GM13977 (cell line): ENCODE measurements at places on chromosomes 3 and 15.

DNA sequence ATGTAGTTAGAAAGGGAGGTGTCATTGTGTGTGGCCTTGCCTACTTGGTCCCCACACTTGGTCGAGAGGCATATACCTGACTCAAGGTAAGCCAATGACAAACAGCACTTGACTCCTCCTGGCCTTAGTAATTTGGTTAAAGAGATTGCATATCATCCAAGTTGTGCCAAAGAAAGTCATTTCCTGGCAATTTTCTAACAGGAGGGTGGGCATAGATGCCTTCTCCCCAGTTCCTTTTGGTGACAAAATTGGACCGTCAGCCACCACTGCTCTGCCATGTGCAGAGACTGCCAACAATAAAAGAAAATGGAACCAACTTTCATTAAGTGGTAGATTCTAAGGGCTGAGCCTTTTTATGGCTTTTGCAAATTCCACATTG, 7.9 kb upstream of the LEKR1 start:
- no peak for DNase-seq

DNA sequence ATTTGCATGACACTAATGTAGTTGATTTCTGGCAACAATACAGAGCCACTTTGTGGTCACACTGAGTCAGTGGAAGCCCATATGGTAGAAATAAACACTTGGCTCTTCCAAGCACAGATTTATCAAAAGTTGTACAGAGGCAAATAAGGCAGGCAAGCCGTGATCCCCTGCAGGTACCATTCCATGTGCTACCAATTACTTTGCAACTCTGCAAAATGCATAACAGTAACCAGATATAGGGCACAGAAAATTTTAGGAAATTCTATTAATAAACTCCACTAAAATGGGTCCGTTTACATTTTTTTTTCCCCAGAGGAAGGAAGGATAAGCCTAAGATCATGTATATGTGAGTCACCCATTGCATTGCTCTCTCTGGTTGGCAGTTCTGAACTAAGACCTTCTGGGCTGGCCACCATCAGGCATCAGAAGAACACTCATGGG, 103.1 kb upstream of the PTX3 start:
- DNase-seq, result no peak

- no peak for DNase-seq
Measured at GRCh38 chr3:142878649-142879300, 10.1 kb downstream of the PCOLCE2 start.

- DNase-seq, result no peak
Measured at GRCh38 chr3:126394179-126394976, at the start of gene CFAP100. CFAP100 (plus strand) TSS chr3:126394909; CDS start chr3:126396001, 1,092 bp downstream.

DNA sequence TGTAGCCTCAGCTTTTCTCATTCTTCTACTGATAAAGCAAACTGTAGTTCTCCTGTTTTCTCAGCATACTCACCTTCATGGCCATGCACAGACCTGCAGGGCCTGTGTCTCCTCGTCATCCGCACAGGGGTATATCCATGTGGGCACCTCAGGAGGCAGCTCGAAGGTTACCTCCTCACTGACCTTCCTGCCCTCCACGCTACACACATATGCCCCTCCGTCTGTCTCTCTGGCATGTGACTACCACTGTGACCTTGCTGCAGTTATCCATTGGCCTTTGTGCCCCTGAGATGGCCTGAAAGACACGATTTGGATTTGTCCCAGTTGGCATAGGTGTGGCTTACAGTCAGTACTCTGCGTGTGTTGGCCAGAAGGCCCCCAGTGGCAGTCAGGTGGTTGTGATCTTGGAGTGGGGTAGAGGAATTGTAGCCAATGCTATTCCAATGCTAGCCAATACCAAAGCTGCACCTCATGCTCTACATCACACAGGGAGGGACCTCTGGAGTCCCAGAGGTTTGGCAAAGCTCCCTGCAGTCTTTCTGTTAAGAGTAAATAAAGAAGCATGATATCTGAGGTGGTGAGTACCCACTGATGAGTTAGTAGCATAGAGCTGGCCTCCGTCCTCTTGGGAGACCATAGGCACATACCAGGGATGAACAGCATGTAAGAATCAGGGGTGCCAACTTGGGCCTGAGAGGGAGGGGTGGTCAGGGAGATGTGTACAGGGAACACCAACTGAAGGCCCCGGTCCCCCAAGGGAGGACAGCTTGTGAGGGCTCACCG, 143.4 kb downstream of the EEFSEC start:
- no peak for DNase-seq

DNA sequence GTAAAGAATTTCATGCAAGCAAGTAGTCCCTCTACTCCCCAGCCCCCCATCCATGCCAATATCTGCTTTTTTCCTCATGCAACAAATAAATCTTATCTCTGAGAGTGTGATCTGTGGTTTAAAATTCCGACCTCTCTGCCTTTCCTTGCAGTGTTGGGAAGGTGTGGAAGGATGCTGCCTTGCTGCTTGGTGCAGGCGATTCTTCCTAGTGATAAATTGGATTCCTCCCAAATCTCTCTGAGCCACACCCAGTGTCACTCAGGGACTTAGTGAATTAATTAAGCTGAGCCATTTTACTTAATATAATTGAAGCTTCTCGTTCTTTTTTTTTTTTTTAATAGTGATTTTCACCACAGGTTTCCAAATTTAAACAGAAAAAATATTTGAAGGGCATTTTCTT, 3.4 kb downstream of the GAP43 start:
- DNase-seq, result no peak

- DNase-seq, result no peak
Measured at GRCh38 chr15:69841113-69841828, 256.4 kb downstream of the TLE3 start.

DNA sequence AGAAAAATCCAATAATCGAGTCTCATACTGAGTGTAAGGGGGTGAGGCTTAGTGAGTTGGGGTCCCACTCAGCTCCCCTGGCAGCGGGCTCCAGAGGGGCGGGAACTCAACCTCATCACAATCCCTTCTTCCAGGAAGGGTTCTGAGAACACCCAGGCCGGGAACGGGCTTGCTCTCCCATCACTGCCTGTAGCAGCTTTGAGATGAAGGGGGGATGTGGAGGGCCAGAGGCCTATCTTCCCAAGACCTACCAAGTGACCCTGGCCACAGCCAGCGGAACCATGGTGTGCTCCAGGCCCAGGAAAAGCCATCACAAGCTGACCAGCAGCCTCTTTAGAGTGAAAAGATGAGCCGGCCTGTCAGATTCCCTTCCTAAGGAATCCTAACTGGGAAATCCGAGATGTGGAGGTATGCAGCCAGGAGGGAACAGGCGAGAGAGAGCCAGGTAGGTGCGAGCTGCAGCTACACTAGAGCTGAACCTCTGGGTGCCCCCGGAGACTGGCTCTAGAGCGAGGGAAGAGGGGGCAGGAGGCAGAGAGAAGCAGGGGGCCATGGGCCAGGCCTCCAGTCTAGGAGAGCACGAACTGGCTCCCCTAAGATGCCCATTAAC, 18.5 kb downstream of the GRAMD2A start:
- no peak for DNase-seq

- no peak for DNase-seq
Measured at GRCh38 chr15:61182946-61183345, 46.2 kb downstream of the RORA start.

GRCh38 chr15:52101542-52102323, 10.8 kb downstream of the BCL2L10 start:
- DNase-seq, result peak; percentile 55

GRCh38 chr3:175274056-175274455, 414.9 kb downstream of the NAALADL2 start:
- peak; percentile 21 for DNase-seq

- no peak for DNase-seq
Measured at GRCh38 chr3:8266730-8267131, 234.9 kb upstream of the LMCD1 start.

- DNase-seq, result no peak
Measured at GRCh38 chr3:98777801-98778220, 14.7 kb downstream of the ST3GAL6 start.

- no peak for DNase-seq
Measured at GRCh38 chr3:140368223-140368811, 309.5 kb upstream of the TRIM42 start.

DNA sequence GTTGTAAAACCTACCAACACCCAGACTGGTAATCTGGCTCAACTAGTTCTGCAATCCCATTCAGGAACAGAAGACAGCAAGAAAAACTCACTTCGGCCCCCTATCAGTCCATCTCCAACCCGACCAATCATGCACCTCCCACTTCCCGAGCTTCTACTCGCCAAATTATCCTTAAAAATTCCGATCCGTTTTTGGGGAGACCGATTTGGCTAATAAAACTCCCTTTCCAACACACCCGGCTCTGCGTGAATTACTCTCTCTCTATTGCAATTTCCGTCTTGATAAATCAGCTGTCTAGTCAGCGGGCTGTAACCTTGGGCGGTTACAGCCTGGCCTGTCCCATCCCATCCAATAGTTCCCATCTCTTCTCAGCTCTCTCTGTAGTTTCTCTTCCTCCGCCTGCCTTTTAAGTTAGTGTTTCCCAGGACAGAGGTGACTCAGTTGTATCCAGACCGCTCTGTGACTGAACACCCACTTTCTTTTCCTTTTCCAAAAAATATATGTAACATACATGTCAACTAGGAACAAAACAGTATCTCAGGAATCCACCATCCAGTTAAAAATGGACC, 780 bp upstream of the ACAD9 start:
- peak; percentile 31 for DNase-seq

- no peak for DNase-seq
Measured at GRCh38 chr15:47443839-47444238, 273.5 kb upstream of the SEMA6D start.

GRCh38 chr3:186459108-186459467, 85.1 kb downstream of the CRYGS start:
- no peak for DNase-seq

DNA sequence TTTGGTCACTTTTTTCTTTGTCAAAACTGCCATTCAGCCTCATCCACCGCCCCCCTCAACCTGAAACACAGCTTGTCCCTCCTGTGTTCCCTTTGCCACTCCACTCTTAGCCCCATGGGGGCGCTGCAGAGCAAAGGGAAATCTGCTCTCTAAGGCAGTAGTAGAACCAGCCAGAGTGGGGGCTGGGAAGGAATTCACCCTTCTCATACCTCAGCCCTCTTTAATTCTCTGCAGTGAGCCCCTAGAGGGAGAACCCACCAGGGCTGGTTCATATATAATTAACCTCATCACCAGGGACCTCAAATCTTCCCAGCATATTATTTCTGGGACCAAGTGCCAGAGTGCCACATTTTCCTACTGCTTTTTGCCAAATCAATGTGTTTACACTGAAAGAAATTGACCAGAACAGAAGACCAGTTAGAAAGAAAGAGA, 2.8 kb upstream of the BCL6 start:
- peak; percentile 62 for DNase-seq

DNA sequence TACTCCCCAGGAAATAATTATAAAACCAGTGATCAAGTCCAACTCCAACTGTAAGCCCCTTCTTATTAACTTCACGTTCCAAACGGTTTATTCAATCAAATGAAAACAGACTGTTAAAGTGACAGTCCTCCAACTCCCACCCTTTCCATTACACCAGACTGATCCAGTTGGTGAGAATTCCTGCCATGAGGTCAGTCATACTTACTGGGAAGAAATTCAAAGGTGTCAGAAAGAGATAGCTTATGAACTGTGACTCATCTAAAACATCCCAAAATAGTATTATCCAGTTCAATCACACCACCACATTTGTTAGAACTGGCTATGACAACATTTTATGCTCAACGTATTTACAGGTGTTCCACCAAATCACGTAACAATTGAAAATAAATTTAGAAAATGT, 19.5 kb downstream of the SMARCC1 start:
- no peak for DNase-seq

- no peak for DNase-seq
Measured at GRCh38 chr3:144655423-144655822, 683.8 kb downstream of the DIPK2A start.

DNA sequence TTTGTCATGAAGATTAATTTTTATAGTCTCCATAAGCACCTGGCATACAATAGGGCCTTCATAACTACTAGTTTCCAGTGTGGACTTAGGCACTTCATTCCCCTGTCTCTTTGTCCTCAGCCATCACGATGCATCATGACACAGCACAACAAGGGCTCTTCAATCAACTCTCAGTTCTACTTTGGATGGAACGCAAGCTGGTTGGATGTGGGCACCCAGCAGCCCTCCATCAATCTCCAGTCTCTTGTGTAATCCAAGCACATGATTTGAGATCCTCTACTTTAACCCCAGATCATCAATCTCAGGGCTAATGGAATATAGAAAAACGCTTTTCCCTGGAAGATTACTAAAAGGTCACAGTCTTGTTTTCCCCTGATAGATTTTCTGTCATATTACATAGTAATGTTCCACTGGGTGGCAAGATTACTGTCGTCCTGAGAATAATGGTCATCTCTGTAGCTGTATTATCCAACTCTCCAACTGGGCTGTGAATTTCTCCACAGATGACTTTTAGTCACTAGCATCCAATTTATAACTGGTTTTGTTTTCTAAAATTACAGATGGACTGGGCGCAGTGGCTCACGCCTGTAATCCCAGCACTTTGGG, 22.9 kb upstream of the CHRNA7 start:
- no peak for DNase-seq

- DNase-seq, result no peak
Measured at GRCh38 chr3:177657243-177657642, 460.0 kb upstream of the TBL1XR1 start.

DNA sequence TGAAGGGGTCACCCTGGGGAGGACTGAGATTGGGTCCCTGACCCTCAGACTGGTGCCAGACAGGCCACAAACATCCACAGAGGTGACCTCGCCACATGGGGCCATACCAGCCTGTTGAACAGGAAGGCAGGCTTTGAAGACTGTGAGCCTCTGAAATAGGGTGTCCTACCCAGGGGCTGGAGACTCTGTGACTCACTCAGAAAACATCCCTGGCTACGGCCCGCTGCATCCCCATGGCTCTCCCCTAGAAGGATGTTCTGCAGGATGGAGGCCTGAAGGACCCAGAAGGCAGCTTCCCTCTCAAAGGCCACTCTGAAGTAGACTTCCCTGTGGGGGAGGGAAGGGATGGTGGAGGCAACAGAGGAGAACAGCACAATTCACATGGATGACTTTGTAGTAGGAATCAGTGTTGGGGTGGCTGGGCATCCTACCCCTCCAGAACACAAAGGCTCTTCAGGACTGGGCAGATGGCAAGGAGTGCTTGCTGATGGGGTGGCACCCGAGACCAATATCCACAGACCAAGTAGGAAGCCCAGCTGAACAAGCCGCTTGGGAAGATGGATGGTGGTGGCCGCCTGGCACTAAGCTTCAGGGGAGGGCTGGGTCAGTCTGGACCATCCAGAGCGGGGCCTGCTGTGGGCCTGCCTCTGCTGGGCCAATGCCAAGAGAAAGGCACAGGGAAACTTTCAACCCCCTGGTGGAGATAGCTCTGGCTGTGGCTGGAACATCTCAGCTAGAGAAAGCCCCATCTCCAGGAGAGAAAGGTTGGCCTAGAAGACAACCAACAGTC, 37.6 kb upstream of the DUSP7 start:
- DNase-seq, result no peak

GRCh38 chr3:26091096-26091495, 301.2 kb downstream of the OXSM start:
- no peak for DNase-seq

GRCh38 chr15:61080221-61081026, 148.7 kb downstream of the RORA start:
- DNase-seq, result no peak

- no peak for DNase-seq
Measured at GRCh38 chr3:8486936-8487335, 14.7 kb upstream of the LMCD1 start.
